CD4-positive, alpha-beta T cell treated with Interleukin-17A for 4 hours (primary cell): ENCODE measurements at places on chromosomes 4 and X.

- no peak for DNase-seq
Measured at GRCh38 chrX:47900833-47901232, 64.1 kb downstream of the ZNF81 start.

- no peak for DNase-seq
Measured at GRCh38 chr4:41363384-41363981, 106.8 kb downstream of the UCHL1 start.

DNA sequence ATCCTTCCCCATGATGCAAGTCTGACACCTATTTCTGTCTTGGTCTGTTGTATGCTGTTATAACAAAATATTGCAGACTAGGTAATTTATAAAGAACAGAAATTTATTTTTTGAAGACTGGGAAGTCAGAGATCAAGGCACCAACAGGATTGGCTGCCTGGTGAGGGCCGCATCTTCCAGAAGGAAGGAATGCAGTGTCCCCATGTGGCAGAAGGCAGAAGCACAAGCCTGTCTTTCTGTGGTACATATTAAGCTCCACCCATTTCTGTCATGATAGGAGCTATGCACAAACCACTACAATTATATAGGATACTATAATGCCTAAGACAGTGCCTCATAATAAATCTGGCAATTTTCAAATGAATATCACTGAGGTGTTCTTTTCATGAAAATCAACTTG is 502.3 kb upstream of the DIAPH2 start:
- DNase-seq, result no peak

DNA sequence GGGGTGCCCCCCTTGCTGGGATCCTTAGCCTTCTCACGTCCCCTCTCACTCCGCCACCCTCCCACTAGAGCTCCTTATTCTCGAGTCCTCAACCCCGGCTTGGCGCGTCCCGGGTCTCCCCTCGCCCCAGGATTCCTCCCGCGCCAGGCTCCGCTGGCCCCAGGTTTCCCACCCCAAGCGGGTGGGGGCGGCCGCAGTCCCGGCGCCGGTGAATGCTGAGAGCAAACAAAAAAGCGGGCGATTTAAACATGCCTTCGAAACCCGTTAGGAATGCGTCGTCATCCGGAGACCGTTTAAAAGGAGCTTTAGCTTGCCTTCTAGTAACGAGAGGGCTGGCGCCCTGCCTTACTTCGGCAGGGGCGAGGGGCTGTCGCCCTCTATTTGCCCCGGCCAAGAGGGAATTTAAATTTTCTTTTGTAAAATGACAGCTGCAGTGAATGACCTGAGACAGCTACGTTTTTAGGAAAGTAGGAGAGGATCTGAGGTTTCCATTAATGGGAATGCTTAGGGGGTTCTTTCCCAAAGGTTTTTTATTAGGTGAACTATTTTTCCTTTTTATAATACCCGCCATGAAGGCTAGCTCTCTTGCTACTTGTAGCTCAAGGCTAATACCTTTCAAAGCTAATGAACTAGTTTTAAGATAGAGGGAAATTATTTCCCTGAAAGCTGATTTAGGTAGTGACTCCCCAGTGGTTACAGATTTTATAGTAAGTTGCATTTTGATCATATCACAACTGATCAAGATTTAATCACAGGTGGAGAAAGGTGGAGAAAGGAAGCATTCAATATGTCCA is 3.1 kb downstream of the JADE1 start:
- no peak for DNase-seq

GRCh38 chrX:8820910-8821527 is 19.8 kb upstream of the FAM9A start:
- no peak for DNase-seq

DNA sequence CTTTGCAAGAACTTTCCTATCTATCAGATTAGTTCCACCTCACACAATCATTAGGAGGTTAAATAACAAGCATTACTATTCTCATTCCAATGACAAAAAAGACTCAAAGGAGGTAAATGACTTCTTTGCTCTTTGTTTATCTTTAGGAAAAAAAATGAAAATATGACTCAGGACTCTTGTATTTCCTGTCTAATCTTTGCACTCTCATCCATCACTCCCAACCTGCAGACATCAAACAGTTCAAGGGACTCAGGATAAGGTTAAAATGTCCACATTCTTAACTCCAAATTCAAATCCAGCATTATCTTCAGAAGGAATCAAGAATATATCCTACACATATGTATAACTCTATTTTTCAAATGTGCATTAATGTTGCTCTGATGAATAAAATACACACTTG is 139.6 kb downstream of the UNC5C start:
- no peak for DNase-seq

GRCh38 chr4:39525822-39526690 is 1.2 kb downstream of the UGDH start:
- DNase-seq, result no peak

DNA sequence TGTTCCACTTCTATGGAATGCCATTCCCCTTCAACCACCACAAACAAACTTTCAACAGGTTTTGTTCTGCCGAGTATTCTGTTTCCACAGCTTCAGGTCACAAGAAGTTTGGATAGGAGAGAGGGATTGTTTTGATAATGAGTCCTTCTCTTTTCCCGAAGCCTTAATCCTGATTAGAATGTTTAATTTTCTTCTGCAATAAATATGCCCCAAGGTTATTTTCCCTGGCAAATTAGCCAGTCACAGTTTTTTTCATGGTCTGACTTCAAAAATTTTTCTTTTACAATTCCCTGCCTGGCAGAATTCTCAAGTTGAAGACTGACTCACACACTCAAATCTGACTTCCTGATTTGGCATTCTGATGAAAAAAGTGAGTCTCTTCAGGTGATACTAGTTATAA is 33.1 kb upstream of the EDNRA start:
- DNase-seq, result no peak

GRCh38 chr4:134807231-134807745 is 605.7 kb upstream of the PABPC4L start:
- no peak for DNase-seq

DNA sequence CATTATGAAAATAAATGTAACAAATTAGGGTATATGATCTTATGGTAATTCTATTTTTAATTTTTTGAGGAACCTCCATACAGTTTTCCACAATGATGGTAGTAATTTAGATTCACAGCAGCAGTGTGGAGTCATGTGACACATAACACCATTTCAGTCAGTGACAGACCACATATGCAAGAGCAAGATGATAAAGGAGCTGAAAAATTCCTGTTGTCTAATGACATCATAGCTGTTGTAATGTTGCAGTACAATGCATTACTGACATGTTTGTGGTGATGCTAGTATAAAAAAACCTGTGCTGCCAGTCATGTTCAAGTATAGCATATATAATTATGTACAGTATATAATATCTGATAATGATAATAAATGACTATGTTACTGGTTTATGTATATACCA is 28.5 kb downstream of the EMCN start:
- DNase-seq, result no peak

DNA sequence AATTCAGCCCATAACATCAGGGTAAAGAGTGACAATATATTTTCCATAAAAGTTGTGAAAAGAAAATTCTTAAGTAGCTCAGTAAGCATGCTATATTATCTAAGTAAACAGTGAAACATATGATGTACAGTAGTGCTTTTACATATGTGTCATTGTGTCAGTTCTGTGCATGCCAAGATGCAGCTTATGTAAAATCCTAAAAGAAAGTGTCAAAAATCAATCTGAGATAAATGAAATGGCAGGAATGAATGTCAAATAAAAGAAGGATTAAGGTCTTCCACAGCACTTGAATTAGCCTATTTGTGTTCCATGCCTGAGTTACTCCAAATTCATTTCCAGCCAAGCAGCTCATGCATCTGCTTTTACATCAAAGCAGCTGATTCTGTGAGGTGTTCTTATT is 452.7 kb upstream of the HS3ST1 start:
- no peak for DNase-seq

- DNase-seq, result no peak
Measured at GRCh38 chr4:81469781-81470455, 1.8 kb downstream of the RASGEF1B start.

DNA sequence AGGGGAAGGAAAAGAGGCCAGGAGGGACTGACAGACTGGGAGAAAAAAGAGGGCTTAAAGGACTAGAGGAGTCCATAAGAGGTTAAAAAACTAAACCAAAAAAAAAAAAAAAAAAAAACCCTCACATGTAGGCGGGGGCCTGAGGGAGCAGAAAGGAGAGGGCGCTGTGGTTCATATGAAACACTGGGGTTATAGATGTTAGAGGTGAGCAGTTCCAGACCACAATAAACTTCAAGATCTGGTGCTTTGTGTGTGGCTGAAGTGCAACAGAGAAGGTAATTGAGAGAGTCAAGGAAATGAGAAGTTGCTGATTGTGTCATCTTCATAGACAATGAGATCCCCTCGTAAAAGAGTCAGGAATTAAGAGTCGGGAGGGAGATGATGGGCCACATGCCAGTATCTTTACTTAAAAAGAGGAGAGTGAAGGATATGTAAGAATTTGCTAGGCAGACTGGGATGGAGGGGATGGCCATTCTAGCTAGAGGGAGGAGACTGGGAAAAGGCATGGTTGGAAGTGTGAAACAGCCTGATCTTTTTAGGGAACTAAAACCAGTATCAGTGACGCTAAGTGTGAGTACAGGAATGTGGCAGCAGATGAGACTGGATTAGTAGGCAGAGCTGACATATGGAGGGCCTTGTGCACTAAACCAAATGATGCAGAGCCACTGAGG is 18.4 kb upstream of the OGT start:
- DNase-seq, result peak; percentile 45

DNA sequence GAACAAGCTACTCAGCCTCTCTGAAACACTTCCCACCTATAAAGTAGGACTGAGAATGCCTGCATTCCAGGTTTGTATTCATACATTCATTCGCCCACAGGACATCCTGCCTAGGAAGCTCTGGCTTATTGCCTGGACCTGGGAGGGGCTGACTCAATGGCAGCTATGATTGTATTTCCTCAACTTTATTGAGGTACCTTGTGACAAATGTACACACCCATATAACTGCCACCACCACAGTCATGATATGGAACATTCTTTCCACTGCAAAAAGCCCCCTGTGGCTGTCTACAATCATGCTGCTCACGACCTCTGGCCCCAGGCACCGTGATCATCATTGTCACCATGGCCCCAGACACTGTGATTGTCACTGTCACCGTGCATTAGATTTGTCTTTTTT is 68.3 kb downstream of the ABLIM2 start:
- DNase-seq, result no peak

DNA sequence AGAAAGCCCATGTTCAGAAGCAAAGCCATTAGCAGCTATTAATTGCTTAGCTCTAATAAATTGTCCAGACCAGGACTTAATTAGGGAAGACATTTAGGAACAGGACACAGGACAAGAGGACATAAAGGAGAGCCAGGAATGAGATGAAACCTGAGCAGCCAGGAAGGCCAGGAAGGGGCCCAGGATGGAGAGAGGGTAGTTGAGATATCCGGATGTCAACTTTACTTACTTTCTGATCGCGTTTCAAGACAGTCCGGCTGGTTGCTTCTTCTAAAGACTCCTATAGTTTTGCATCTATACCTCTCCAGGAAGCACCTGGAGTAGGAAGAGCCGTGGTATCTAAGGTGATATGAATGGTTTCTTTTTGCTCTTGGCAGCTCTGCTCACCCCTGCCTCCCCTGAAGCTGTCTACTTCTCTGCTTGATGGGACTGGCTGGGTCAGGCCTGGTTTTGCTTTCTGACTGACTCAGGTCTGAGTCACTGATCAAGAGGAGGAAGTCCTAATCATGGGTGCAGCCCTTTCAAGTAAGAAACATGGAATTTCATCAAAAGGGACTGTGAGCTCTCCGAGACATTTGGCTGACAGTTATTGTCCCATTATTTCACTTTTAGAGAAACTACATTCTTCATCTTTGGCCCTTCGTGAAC is 733.3 kb downstream of the RPA4 start:
- no peak for DNase-seq

- DNase-seq, result no peak
Measured at GRCh38 chr4:45688341-45688740, 435.5 kb downstream of the GABRG1 start.

DNA sequence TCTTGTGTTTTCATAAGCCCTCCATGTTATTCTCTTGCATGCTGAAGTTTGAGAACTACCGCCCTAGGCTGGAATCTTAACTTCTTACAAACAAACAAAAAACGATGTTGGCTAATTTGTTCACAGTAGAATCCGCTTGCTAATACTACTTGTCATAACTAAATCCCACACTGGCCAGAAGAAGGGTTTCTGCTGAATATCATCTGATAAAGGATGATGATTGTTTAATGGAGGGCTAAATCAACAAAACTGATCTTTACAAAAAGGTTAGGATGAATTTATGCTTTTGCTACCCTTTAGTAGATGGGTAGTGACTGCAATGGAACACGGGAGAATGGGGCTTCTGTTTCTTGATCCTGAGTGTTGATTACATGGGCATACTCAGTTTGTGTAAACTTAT is 42.3 kb downstream of the SPATA4 start:
- DNase-seq, result no peak

- DNase-seq, result no peak
Measured at GRCh38 chrX:30620980-30621618, 32.1 kb upstream of the GK start.

GRCh38 chr4:7658341-7659204 is 223.8 kb upstream of the PSAPL1 start:
- DNase-seq, result no peak

DNA sequence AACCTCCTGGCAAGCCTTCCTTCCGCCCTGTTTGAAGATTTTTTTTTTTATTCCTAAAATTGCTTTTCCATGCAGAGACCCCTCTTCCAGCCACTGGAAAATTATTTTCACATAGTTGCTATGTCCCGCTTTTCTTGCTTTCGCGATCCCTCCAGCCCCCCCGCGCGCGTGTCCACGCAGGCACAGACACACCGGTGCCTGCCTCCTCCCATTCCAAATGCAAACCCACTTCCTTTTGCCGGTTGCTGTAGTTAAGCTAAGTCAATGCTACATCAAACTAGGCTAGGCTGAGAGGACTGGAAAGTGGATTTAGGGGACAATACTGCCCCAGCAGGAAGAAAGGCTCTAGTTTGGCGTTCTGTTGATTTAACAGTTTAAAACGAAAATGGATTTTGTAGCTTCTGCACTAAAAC is 111.0 kb downstream of the DHX15 start:
- DNase-seq, result peak; percentile 14

DNA sequence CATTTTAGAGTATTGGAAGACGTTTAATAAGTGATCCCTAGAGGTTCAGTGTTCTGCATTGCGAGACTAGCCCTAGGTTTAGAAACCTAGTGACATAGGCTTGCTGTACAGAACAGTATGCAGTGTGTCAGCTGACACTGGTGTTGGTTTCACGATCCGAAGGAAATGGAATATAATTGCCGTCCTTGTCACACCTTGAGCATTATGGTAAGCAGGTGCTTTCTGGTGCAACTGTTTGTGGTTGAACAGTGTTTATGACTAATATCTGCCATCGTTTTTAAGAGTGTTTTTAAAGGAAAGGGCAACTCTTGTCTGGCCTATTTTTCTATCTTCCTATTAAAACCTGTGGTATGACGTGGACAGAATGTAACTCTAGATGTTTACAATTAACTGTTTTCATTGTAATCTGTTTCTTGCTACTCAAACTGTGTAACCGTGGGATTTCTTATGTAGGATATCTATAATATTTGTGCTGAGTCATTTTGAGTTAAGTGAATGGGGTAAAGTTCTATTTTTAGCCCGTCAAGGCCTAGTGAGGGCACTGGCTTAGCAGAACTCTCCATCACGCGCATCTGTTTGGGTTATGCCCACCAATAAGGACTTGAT is 53.8 kb upstream of the TBC1D14 start:
- peak; percentile 23 for DNase-seq
